A549 treated with GW870086 at 1 μM for 4 hours (cell line): ENCODE measurements at places on chromosomes 2 and 18. TPM values are rescaled to one million over a fixed set of nuclear protein-coding genes. Genes with fewer than 3 reads are reported as not detected.

The SCN1A gene
- total RNA-seq = not detected in 5 replicates

The UGT1A5 gene
- total RNA-seq = 0.09 to 0.13 TPM in 2 of 5 replicates, not detected in the others

The MROH2A gene
- total RNA-seq = 0.09 to 0.21 TPM (median 0.12 TPM) in 3 of 5 replicates, not detected in the others

The SERPINB3 gene
- 0.07 to 0.13 TPM (median 0.10 TPM) in 3 of 5 replicates, not detected in the others for total RNA-seq

The ANKRD36C gene
- 2.6 to 4.6 TPM (median 3.9 TPM) in 5 replicates for total RNA-seq

The CFAP65 gene
- 0.14 to 0.21 TPM (median 0.18 TPM) in 4 of 5 replicates, not detected in the other for total RNA-seq

The LYPD6B gene
- total RNA-seq = not detected in 5 replicates

The CCDC148 gene
- 0.26 to 1.1 TPM (median 0.62 TPM) in 5 replicates for total RNA-seq

The ASB18 gene
- total RNA-seq = 0.03 TPM in 1 of 5 replicates, not detected in the others

The FEV gene
- total RNA-seq = not detected in 5 replicates

The DDX18 gene
- total RNA-seq = 61.1 to 72.8 TPM (median 69.2 TPM) in 5 replicates

The FNDC4 gene
- 3.5 to 6.2 TPM (median 4.0 TPM) in 5 replicates for total RNA-seq
